ENCODE measurements at places on chromosomes 7 and 10.

DNA sequence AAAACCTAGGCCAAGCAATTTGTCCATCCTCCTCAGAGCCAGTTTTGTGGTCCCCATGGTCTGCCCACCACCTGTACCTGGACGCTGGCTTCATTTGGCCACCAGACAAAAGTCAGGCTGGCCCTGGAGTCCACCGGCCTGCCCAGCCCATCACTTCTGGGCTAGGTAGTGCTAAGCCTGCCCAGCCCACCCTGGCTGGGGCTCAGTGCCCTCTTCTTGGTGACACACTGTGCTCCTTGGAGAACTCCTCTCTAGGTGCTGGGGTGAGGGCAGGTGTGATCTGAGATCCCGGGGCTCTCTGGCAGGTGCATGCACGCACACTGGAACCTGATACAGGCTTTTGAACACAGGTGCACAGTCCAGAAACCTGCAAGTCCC is 1.1 kb downstream of the AIFM2 start:
- H3K36me3 ChIP-seq: no peaks in the 10 kb centered on the region
- H3K27ac ChIP-seq: peak overlapping the region; percentile 65
- H3K4me3 ChIP-seq: no peak overlapping the region
- H3K27me3 ChIP-seq: no peaks in the 10 kb centered on the region

- no peaks in the 10 kb centered on the region for H3K36me3 ChIP-seq
- no peaks in the 10 kb centered on the region for H3K27me3 ChIP-seq
- peaks cover 17% of the 10 kb centered on the region for H3K4me1 ChIP-seq
- peak overlapping the region; percentile 15 for H3K4me3 ChIP-seq
Measured at GRCh38 chr10:110802551-110803238, 69.0 kb upstream of the PDCD4 start.

DNA sequence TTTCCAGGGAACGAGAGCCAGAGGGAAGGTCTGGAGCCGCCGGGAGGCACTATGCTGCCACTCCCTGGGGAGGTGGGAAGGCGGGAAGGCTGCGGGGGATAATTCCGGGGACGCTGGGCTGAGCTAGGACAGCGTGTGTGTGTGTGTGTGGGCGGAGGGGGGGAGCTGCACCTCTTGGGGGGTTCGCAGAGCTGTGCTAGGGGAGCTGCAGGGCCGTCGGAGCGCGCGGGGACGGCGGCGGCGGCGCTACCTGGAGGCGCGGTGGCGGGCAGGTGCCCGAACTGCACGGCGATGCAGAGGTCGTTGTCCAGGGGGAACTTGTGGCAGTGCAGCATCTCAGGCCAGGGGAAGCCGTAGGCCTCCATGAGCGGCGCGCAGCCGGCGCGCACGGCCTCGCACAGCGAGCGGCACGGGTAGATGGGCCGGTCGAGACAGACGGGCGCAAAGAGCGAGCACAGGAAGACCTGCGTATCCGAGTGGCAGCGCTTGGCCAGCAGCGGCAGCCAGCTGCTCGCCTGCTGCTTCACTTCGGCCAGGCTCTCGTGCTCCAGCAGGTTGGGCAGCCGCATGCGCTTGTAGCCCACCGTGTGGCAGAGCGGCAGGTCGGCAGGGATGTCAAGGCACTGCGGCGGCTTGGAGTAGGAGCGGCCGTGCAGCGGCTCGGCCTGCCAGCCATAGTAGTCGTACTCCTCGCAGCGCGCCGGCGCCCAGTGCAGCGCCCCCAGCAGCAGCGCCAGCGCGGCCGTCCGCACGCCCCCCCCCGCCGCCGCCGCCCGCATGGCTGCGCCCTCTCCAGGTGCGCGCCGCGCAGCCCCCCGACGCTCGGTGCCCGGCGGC is 526 bp downstream of the SFRP5 start:
- no peaks in the 10 kb centered on the region for H3K4me1 ChIP-seq
- no peak overlapping the region for H3K4me3 ChIP-seq
- peak; percentile 54 for DNase-seq
- H3K36me3 ChIP-seq: no peaks in the 10 kb centered on the region

- H3K4me3 ChIP-seq: no peak overlapping the region
- DNase-seq: no peak
- no peak overlapping the region for H3K27ac ChIP-seq
- no peaks in the 10 kb centered on the region for H3K36me3 ChIP-seq
Measured at GRCh38 chr7:127678947-127679346, 27.0 kb downstream of the SND1 start.

GRCh38 chr7:43387932-43388331 is 195.0 kb upstream of the STK17A start:
- DNase-seq: no peak
- H3K4me3 ChIP-seq: no peak overlapping the region
- H3K36me3 ChIP-seq: no peaks in the 10 kb centered on the region
- H3K4me1 ChIP-seq: peaks cover 2% of the 10 kb centered on the region

- peaks cover 3% of the 10 kb centered on the region for H3K4me1 ChIP-seq
- no peaks in the 10 kb centered on the region for H3K27me3 ChIP-seq
- peaks cover 4% of the 10 kb centered on the region for H3K36me3 ChIP-seq
- H3K27ac ChIP-seq: no peak overlapping the region
- H3K4me3 ChIP-seq: no peak overlapping the region
- no peak for DNase-seq
Measured at GRCh38 chr10:77837248-77837924, 89.2 kb downstream of the DLG5 start.

DNA sequence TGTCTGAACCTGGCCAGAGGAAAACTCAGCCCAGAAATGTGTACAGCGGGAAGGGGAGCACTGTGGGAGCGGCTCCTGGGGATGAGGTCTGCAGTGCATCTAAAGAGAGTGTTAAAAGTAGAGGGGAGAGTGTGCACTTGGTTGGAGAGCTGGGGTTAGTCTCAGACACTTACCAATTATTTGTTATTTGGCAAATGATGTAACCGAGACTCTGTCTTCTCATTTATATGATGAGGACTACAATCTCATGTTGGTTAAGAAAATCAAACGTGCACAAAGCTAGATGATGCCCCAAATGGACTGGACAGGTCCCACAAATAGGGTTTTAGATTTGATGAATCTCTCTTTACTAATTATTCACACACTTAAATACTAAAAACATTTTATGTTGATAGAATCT is 962.4 kb downstream of the GATA3 start:
- H3K27me3 ChIP-seq: no peaks in the 10 kb centered on the region
- no peak overlapping the region for H3K27ac ChIP-seq
- H3K4me1 ChIP-seq: no peaks in the 10 kb centered on the region
- no peak for DNase-seq
- H3K4me3 ChIP-seq: no peak overlapping the region
- H3K36me3 ChIP-seq: no peaks in the 10 kb centered on the region

DNA sequence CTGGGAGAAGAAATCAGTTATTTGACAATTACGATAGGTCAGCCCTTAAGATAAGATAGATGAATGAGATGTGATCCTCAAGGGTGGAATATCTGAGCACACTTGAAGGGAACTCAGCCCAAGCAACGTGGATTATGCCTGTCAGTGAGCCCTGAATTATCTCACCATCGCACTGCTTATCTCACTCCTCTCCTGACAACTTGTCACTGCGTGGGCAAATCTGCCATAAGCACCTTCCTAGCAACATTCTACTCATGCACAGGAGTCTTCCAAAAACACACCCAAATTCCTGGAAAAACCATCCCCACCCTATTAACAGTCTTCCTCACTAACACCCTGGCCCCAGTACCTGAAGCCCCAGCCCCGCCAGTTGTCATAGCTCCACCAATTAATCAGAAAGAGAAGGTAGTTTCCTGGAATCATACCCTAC is 46.5 kb upstream of the IL6 start:
- no peaks in the 10 kb centered on the region for H3K36me3 ChIP-seq
- H3K4me3 ChIP-seq: no peak overlapping the region
- no peak overlapping the region for H3K27ac ChIP-seq
- H3K4me1 ChIP-seq: peaks cover 2% of the 10 kb centered on the region
- no peak for DNase-seq

DNA sequence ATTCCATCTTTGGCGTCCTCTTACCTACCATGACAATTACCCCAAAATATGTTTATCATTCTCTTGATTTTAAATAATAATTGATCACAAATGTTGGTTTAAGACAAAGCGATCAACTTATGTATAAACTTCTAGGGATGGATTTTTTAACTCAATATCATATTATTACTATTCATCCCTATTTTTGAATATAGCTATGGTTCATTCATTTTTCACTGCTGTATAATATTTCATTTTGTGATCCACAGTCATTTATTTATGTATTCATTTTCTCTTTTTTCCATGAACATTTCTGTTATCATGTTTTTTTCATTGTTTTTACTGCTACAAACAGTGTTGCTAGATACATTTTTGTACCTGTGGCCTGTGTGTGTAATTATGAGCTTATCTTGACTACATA is 61.3 kb upstream of the MET start:
- DNase-seq: no peak
- no peak overlapping the region for H3K27ac ChIP-seq
- H3K4me1 ChIP-seq: peaks cover 7% of the 10 kb centered on the region
- H3K4me3 ChIP-seq: no peak overlapping the region
- no peaks in the 10 kb centered on the region for H3K36me3 ChIP-seq

DNA sequence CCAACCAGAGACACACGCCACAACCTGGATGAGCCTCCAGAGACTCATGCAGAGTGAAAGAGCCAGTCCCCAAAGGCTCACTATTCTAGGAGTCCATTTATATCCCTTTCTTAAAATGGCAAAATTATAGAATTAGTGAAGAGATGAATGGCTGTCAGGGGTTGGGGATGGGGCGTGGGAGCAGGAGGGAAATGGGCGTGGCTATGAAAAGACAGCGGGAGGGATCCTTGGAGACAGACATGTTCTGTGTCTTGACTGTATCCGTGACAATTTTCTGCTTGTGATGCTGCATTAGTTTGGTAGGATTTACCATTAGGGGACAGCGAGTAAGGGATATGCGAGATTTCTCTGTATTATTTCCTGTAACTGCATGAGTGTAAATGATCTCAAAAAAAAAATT is 33.0 kb downstream of the FAM53B start:
- no peaks in the 10 kb centered on the region for H3K36me3 ChIP-seq
- H3K27ac ChIP-seq: peak overlapping the region; percentile 87
- H3K4me1 ChIP-seq: peaks cover 72% of the 10 kb centered on the region

DNA sequence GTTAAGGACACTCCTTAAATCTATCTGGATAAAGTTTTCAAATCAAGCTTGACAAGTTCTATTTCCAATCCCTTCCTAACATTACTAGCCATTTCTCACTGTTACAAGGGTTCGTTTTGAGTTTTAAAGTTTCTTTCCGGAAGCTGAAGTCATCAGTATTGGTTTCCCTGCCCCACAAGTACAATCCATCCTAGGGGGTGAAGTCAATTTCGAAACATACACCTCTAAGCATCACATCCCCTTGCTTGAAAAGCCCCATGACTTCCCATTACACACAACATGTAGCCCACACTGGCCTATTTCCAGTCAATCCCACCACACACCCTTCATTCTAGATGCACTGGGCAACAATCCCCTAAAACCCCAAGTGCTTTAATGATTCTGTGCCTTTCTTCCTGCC is 13.0 kb downstream of the DPY19L1 start:
- no peaks in the 10 kb centered on the region for H3K36me3 ChIP-seq
- no peaks in the 10 kb centered on the region for H3K27me3 ChIP-seq
- H3K4me3 ChIP-seq: no peak overlapping the region

GRCh38 chr10:14397066-14397465 is 66.3 kb upstream of the FRMD4A start:
- no peaks in the 10 kb centered on the region for H3K27me3 ChIP-seq
- no peaks in the 10 kb centered on the region for H3K36me3 ChIP-seq
- H3K27ac ChIP-seq: no peak overlapping the region
- H3K4me3 ChIP-seq: no peak overlapping the region
- peak; percentile 50 for DNase-seq
- H3K4me1 ChIP-seq: no peaks in the 10 kb centered on the region

- H3K27ac ChIP-seq: no peak overlapping the region
- no peaks in the 10 kb centered on the region for H3K36me3 ChIP-seq
- no peaks in the 10 kb centered on the region for H3K27me3 ChIP-seq
- no peak overlapping the region for H3K4me3 ChIP-seq
- no peak for DNase-seq
- peaks cover 3% of the 10 kb centered on the region for H3K4me1 ChIP-seq
Measured at GRCh38 chr10:77711683-77712049, 74.1 kb upstream of the KCNMA1 start.

DNA sequence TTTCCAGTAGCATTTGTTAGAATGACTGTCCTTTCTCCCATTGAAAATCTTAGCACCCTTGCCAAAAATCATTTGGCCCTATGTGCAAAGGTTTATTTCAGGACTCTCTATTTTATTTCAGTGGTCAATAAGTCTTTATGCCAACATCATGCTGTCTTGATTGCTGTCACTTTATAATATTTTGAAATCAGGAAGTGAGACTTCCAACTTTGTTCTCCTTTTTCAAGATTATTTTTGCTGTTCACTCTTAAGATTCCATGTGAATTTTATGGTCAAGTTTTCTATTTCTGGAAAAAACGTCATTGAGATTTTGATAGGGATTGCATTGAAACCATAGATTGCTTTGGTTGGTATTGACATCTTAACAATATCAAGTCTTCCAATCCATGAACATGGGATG is 65.1 kb downstream of the PAXIP1 start:
- no peaks in the 10 kb centered on the region for H3K36me3 ChIP-seq
- H3K4me1 ChIP-seq: no peaks in the 10 kb centered on the region
- no peaks in the 10 kb centered on the region for H3K27me3 ChIP-seq
- no peak overlapping the region for H3K4me3 ChIP-seq
- no peak overlapping the region for H3K27ac ChIP-seq

GRCh38 chr10:104328646-104328895 is 9.7 kb downstream of the ITPRIP start:
- peaks cover 63% of the 10 kb centered on the region for H3K4me1 ChIP-seq
- H3K4me3 ChIP-seq: no peak overlapping the region
- peak; percentile 84 for DNase-seq
- H3K27me3 ChIP-seq: no peaks in the 10 kb centered on the region
- H3K36me3 ChIP-seq: no peaks in the 10 kb centered on the region

DNA sequence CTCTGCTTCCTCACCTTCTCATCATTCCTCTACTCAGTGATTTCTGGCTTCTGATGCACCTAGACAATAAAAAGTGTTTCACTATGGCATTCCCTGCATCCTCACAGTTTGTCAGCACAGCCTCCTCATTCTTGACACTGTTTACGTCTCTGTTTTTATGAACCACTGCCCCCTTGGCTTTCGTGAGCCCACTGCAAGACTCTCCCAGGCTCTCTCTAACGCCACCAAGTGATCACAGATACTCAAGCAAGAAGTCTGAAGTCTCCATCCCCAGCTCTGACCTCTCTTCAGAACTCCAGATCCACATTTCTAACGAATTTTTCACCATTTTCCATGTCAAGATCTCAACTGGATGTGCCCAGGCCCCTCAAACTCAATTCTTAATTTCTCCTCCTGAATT is 8.9 kb downstream of the SLC16A9 start:
- no peak for DNase-seq
- H3K36me3 ChIP-seq: no peaks in the 10 kb centered on the region
- no peak overlapping the region for H3K27ac ChIP-seq
- H3K27me3 ChIP-seq: no peaks in the 10 kb centered on the region
- H3K4me3 ChIP-seq: no peak overlapping the region
